ENCODE measurements at places on chromosomes 2 and 18. TPM values are rescaled to one million over a fixed set of nuclear protein-coding genes. Genes with fewer than 3 reads are reported as not detected.

GRCh38 chr2:156565066-156565710, 129.0 kb downstream of the GPD2 start:
- no peak for DNase-seq

GRCh38 chr2:225471039-225471438, 71.5 kb downstream of the NYAP2 start:
- no peak for DNase-seq

CNTNAP5 gene
- not detected for total RNA-seq

PLCL1 gene
- total RNA-seq: 1.2 TPM
